SK-N-SH (cell line): ENCODE measurements at places on chromosomes 5 and 9. TPM values are rescaled to one million over a fixed set of nuclear protein-coding genes. Genes with fewer than 3 reads are reported as not detected.

Gene ANKRD18B
- polyA plus RNA-seq, result 2.3 and 2.7 TPM in 2 replicates

Gene SLC23A1
- not detected in 2 replicates for polyA plus RNA-seq

Gene B4GALT1
- 36.2 and 36.3 TPM in 2 replicates for polyA plus RNA-seq

Gene SLC22A4
- 3.3 and 3.8 TPM in 2 replicates for polyA plus RNA-seq

Gene HSD17B4
- polyA plus RNA-seq, result 119 and 166 TPM in 2 replicates

Gene PRRC1
- polyA plus RNA-seq, result 26.6 and 34.2 TPM in 2 replicates

Gene TBC1D2
- polyA plus RNA-seq, result 5.1 and 5.6 TPM in 2 replicates

Gene PTGES
- polyA plus RNA-seq, result 3.2 and 5.2 TPM in 2 replicates

Gene SLC36A3
- polyA plus RNA-seq, result not detected in 2 replicates

Gene MED22
- 23.0 and 27.9 TPM in 2 replicates for polyA plus RNA-seq

Gene TJP2
- polyA plus RNA-seq, result 17.7 and 18.4 TPM in 2 replicates

Gene AGXT2
- polyA plus RNA-seq, result not detected in 2 replicates

Gene FREM1
- polyA plus RNA-seq, result 0.26 and 0.60 TPM in 2 replicates

Gene PCDHB3
- polyA plus RNA-seq, result 1.7 and 2.2 TPM in 2 replicates

Gene RIMOC1
- polyA plus RNA-seq, result 6.5 and 9.5 TPM in 2 replicates

Gene TLX3
- polyA plus RNA-seq, result 3.6 and 4.7 TPM in 2 replicates

DNA sequence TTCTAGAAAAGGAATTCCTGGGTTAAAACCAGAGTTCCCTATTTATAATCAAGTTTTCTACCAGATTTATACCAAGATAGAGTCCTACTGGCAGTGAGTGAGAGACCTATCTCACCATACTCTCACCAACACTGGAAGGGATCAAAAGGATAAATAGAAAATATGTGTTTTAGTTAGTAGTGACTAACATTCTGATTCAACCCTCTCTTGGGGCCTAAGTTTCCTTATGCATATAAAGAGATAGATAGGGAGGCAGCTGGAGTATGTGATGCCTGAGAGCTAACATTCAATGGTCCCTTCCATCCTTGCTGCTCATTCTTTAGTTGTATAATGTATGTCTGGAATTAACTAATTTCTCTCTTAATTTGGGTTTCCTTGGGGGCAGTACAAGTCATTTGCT, 32.0 kb downstream of the CKMT2 start:
- no peak for DNase-seq
- peaks cover 8% of the 10 kb centered on the region; the same call in 1 of the 2 replicates for H3K4me1 ChIP-seq
- H3K36me3 ChIP-seq, result no peaks in the 10 kb centered on the region

GRCh38 chr9:79685577-79685976, 113.8 kb downstream of the TLE4 start:
- H3K36me3 ChIP-seq, result peaks cover 9% of the 10 kb centered on the region
- DNase-seq, result no peak
- H3K27ac ChIP-seq, result peak overlapping the region; percentile 91
- H3K27me3 ChIP-seq, result no peaks in the 10 kb centered on the region
- H3K4me1 ChIP-seq, result peaks cover 18% of the 10 kb centered on the region

GRCh38 chr5:67799732-67800234, 415.8 kb upstream of the PIK3R1 start:
- no peak overlapping the region for H3K27ac ChIP-seq
- no peak overlapping the region for H3K4me3 ChIP-seq
- H3K27me3 ChIP-seq, result no peaks in the 10 kb centered on the region
- H3K36me3 ChIP-seq, result no peaks in the 10 kb centered on the region
- no peak for DNase-seq

DNA sequence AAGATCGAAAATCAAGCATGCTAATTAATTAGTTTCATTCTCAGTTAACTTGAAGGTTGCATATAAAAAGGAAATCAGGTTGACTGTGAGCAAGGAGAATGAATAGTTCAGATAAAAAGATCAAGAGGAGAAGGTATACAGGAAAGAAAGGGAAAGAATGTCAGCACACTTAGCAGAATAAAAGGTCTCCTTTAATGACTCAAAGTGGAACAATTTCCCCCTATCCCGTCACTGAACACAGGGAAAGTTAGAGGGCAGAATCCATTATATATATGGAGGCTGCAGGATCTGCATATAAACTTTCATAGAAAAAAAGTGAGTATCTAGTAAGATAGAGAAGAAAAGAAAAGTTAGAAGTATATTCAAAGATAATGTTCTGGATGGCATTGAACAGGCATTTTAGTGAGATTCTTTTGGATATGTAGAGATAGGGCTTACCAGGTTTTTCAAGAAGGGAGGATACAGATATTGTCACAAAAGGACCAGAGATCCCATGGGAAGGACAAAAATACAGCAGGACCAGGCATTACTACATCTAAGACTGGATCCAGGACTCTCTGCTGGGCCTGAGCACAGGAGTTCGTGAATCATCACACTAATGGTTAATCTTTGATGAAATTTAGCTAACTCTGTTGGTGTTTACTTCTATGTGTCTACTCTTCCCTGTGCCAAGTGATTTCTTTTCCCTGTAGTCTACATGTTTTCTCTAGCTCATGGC, 988.2 kb upstream of the ARRDC3 start:
- DNase-seq, result no peak
- H3K27me3 ChIP-seq, result no peaks in the 10 kb centered on the region
- no peak overlapping the region for H3K27ac ChIP-seq
- no peak overlapping the region for H3K4me3 ChIP-seq
- H3K36me3 ChIP-seq, result no peaks in the 10 kb centered on the region
- H3K4me1 ChIP-seq, result no peaks in the 10 kb centered on the region

DNA sequence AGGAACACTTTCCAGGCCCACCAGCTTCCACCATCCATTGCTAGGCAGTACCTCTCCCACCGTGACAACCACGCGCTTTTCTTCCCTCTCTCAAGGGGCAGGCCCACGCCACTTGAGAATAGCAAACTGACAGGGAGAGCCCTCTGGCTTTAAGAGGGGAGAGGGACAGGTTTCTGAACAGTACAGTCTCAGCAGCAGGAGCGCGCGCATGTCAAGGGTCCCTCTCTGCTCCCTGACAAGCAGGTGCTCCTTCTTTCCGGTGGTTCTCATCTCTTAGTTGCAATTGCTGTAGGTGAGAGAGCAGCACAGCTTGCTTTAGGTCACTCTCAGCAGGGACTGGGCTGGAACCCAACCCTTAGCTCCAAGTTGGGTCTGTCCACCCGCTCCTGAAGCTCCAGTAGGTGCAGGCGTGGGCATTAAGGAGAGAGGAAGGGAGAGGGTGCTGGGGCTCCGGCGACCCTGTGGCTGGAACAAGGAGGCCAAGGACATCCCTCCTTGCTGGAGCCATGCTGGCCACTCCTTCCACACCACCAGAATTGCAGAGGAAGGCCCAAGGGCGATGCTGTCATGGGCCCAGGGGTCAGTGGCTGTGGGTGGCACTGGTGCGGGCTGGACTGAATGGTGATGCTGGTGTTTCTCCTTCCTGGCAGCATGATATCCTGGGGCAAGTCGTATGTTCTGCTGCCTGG, 9.0 kb upstream of the PHF2 start:
- H3K4me1 ChIP-seq, result peaks cover 10% of the 10 kb centered on the region
- no peaks in the 10 kb centered on the region for H3K27me3 ChIP-seq
- H3K4me3 ChIP-seq, result peak overlapping the region; percentile 69; the same call in 1 of the 2 replicates
- peak overlapping the region; percentile 81; the same call in 1 of the 2 replicates for H3K27ac ChIP-seq
- DNase-seq, result no peak
- H3K36me3 ChIP-seq, result peaks cover 33% of the 10 kb centered on the region

DNA sequence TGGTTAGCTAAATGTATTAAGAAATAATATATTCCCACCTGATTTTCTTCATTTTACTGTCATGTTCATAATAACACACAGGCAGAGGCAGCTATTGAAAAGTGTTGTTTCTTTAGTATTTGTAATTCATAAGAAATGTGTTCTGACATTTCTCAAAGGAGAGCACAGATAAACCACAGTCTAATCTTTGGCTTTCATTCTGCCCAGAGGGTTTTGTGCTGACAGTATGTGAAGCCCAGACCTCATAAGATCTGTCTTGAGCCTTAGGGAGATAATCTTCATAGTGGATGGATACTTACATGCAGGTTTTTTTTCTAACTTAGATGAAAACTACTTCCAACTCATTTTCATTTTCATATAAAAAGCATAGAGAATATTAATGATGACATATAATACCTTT, 206.1 kb downstream of the CHSY3 start:
- H3K36me3 ChIP-seq, result no peaks in the 10 kb centered on the region
- no peak for DNase-seq
- no peak overlapping the region for H3K27ac ChIP-seq
- H3K4me1 ChIP-seq, result no peaks in the 10 kb centered on the region
- H3K4me3 ChIP-seq, result no peak overlapping the region

DNA sequence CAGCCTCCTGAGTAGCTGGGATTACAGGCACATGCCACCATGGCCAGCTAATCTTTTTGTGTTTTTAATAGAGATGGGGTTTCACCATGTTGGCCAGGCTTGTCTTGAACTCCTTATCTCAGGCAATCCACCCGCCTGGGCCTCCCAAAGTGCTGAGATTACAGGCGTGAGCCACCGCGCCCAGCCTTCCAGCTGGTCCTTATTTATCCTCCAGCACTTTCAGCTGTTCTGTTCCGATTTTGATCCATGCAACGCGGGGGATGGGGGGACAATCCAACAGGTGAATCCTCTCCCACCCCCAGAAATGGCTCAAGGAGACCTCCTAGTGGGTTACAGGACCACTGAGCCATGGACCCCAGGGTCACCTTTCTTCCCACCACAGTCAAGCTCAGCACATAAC, 14.7 kb upstream of the CDKN2AIPNL start:
- H3K27ac ChIP-seq, result no peak overlapping the region
- H3K4me3 ChIP-seq, result no peak overlapping the region
- no peaks in the 10 kb centered on the region for H3K27me3 ChIP-seq
- peaks cover 4% of the 10 kb centered on the region; the same call in 1 of the 2 replicates for H3K4me1 ChIP-seq
- DNase-seq, result no peak

- no peak overlapping the region for H3K4me3 ChIP-seq
- peaks cover 39% of the 10 kb centered on the region for H3K4me1 ChIP-seq
Observed at GRCh38 chr9:132003896-132004295, 75.8 kb downstream of the MED27 start.

- no peaks in the 10 kb centered on the region for H3K4me1 ChIP-seq
- peak; percentile 32 for DNase-seq
- no peak overlapping the region for H3K4me3 ChIP-seq
- H3K36me3 ChIP-seq, result peaks cover 58% of the 10 kb centered on the region
- H3K27ac ChIP-seq, result no peak overlapping the region
Observed at GRCh38 chr5:36177715-36178523, 26.0 kb downstream of the SKP2 start.

GRCh38 chr5:1155191-1156032, 43.5 kb upstream of the SLC12A7 start:
- H3K27ac ChIP-seq, result no peak overlapping the region
- H3K4me3 ChIP-seq, result no peak overlapping the region

- no peaks in the 10 kb centered on the region for H3K4me1 ChIP-seq
- H3K36me3 ChIP-seq, result peaks cover 37% of the 10 kb centered on the region
- no peak overlapping the region for H3K4me3 ChIP-seq
- DNase-seq, result peak; percentile 58
- H3K27ac ChIP-seq, result no peak overlapping the region
Observed at GRCh38 chr9:14661421-14662059, 31.7 kb downstream of the ZDHHC21 start.

- H3K36me3 ChIP-seq, result no peaks in the 10 kb centered on the region
- H3K4me3 ChIP-seq, result no peak overlapping the region
- no peaks in the 10 kb centered on the region for H3K27me3 ChIP-seq
Observed at GRCh38 chr9:91059713-91060112, 258.1 kb downstream of the SYK start.

GRCh38 chr5:73395256-73395655, 53.3 kb downstream of the FOXD1 start:
- H3K27me3 ChIP-seq, result no peaks in the 10 kb centered on the region
- H3K4me1 ChIP-seq, result no peaks in the 10 kb centered on the region; the same call in 1 of the 2 replicates
- H3K4me3 ChIP-seq, result no peak overlapping the region
- H3K36me3 ChIP-seq, result no peaks in the 10 kb centered on the region
- DNase-seq, result no peak

GRCh38 chr5:100706776-100707175, 171.6 kb downstream of the FAM174A start:
- DNase-seq, result no peak
- no peak overlapping the region for H3K4me3 ChIP-seq
- no peaks in the 10 kb centered on the region for H3K36me3 ChIP-seq
- no peaks in the 10 kb centered on the region for H3K27me3 ChIP-seq
- no peak overlapping the region for H3K27ac ChIP-seq

DNA sequence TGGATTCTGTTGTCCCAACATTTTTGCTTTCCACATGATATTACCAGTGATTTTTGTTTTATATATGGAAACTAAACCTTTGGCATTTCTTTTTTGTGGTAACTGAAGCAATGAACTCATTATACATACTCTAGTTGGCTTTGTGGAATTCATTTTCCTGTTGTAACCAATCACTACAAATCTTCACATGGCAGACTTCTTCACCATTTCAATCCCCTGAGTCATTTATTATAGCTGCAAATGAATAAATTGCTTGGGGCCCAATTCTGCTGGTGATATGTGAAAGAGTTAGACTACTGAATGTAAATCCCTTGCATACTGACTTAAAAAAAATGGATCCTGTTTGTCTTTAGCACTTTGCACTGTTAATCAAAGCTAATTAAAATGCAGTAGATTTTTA, 1709.6 kb upstream of the WWC1 start:
- no peaks in the 10 kb centered on the region for H3K27me3 ChIP-seq
- H3K4me1 ChIP-seq, result no peaks in the 10 kb centered on the region
- DNase-seq, result no peak
- no peak overlapping the region for H3K27ac ChIP-seq
- H3K36me3 ChIP-seq, result no peaks in the 10 kb centered on the region

GRCh38 chr9:76456202-76456926, 2.6 kb upstream of the GCNT1 start:
- H3K27ac ChIP-seq, result no peak overlapping the region
- no peaks in the 10 kb centered on the region for H3K36me3 ChIP-seq
- H3K4me3 ChIP-seq, result no peak overlapping the region
- no peak for DNase-seq
- H3K27me3 ChIP-seq, result peaks cover 21% of the 10 kb centered on the region; the same call in 1 of the 2 replicates

DNA sequence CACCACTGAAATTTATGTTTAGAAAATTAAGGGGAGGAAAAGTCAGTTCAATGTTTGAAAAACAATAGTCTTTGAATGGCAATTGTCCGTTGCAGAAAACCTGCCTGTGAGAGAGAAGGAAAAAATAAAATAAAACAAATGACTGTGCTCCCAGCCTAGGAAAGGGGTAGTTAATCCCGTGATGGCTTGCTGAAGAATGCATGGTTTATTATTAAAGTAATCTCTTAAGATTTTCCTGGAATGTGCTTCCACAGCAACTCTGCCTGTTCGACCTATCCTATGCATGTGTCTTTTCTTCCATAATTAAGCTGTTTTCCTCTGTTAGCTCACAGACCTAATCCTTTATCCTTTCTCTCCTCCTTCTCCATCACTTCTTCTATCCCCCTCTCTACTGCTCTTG, 2.4 kb upstream of the DAB2 start:
- no peak overlapping the region for H3K4me3 ChIP-seq
- no peak for DNase-seq
- peak overlapping the region; percentile 72; the same call in 1 of the 2 replicates for H3K27ac ChIP-seq

- no peaks in the 10 kb centered on the region for H3K27me3 ChIP-seq
- no peak for DNase-seq
- no peaks in the 10 kb centered on the region for H3K36me3 ChIP-seq
- peaks cover 48% of the 10 kb centered on the region for H3K4me1 ChIP-seq
Observed at GRCh38 chr5:134506054-134507039, 19.1 kb upstream of the JADE2 start.

DNA sequence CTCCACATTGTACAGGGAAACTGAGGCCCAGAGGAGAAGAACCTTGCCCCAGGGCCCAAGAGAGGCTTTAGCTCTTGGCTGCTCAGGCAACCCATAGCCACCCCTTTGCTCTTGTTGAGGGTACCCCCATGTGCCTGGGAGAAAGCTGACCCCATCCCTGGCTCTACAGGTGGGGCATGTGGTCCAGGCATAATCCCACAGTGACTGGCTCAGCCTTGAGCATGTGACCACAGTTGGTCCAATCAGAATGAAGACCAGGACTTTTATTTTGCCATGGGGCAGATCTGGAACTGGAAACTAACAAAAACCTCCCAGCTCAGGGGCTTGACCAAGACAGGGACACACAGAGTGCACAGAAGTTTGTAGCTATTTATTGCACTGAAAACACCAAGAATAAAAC, 29.3 kb downstream of the SLC6A7 start:
- H3K4me1 ChIP-seq, result no peaks in the 10 kb centered on the region
- no peak overlapping the region for H3K4me3 ChIP-seq
- peak; percentile 50 for DNase-seq
- H3K27ac ChIP-seq, result no peak overlapping the region
- H3K27me3 ChIP-seq, result no peaks in the 10 kb centered on the region
